ENCODE measurements at places on chromosomes 13 and 19.

DNA sequence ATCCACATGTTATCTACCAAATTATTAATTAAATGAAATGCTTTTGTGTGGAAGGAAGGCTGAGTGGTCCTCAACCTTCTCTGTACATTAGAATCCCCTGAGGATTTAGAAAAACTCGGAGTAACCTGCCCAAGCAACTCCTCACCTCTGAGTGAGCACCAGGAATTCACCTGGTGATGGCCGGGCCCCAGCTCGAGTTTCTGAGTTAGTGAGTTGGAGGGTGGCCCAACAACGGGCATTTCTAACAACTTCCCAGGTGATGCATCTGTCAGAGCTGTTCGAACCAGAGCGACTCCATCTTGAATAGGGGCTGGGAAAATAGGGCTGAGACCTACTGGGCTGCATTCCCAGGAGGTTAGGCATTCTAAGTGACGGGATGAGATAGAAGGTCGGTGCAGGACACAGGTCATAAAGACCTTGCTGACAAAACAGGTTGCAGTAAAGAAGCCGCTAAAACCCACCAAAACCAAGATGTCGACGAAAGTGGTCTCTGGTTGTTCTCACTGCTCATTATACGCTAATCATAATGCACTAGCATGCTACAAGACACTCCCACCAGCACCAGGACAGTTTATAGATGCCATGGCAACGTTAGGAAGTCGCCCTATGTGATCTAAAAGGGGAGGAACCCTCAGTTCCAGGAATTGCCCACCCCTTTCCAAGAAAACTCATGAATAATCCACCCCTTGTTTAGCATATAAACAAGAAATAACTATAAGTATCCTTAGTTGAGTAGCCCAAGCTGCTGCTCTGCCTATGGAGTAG is 44.2 kb upstream of the SHISA2 start:
- H3K4me1 ChIP-seq, result no peaks in the 10 kb centered on the region
- no peak overlapping the region for H3K4me3 ChIP-seq
- H3K27me3 ChIP-seq, result peaks cover 13% of the 10 kb centered on the region

GRCh38 chr19:34096020-34096915 is 76.0 kb upstream of the LSM14A start:
- H3K4me3 ChIP-seq, result no peak overlapping the region
- no peak for DNase-seq
- no peak overlapping the region for H3K27ac ChIP-seq
- H3K36me3 ChIP-seq, result no peaks in the 10 kb centered on the region

DNA sequence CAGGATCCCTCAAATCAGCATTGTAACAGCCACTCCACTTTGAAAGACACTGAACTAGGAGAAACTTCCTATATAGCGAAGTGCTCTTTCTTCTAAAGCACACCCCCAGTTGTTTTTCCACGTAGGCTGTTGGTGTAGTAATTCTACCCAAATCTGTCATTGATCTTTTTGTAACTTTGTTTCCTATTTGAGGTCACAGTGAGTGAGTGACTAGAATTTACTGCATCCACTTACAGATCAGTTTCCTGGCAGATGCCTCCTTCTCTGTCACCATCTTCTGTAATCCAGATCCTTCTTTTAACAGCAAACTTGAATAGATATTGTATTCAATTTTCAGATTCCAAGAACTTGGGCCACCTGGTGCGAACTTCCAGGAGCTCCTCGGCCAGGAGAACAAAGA is 15.3 kb downstream of the ZAR1L start:
- no peak overlapping the region for H3K27ac ChIP-seq
- peaks cover 11% of the 10 kb centered on the region for H3K27me3 ChIP-seq
- no peak overlapping the region for H3K4me3 ChIP-seq
- H3K4me1 ChIP-seq, result no peaks in the 10 kb centered on the region
- no peak for DNase-seq

GRCh38 chr19:28349604-28350003 is 863.3 kb downstream of the UQCRFS1 start:
- peaks cover 6% of the 10 kb centered on the region for H3K36me3 ChIP-seq
- H3K27me3 ChIP-seq, result peaks cover 2% of the 10 kb centered on the region
- no peak for DNase-seq
- H3K27ac ChIP-seq, result no peak overlapping the region

- no peak overlapping the region for H3K27ac ChIP-seq
- no peaks in the 10 kb centered on the region for H3K36me3 ChIP-seq
- no peaks in the 10 kb centered on the region for H3K4me1 ChIP-seq
- no peaks in the 10 kb centered on the region for H3K27me3 ChIP-seq
- H3K4me3 ChIP-seq, result no peak overlapping the region
Observed at GRCh38 chr19:4802711-4803110, 11.2 kb downstream of the FEM1A start.

GRCh38 chr13:103354171-103354570 is 288.0 kb upstream of the SLC10A2 start:
- H3K27me3 ChIP-seq, result no peaks in the 10 kb centered on the region
- no peak overlapping the region for H3K4me3 ChIP-seq
- no peaks in the 10 kb centered on the region for H3K4me1 ChIP-seq
- no peak overlapping the region for H3K27ac ChIP-seq
- no peak for DNase-seq
- H3K36me3 ChIP-seq, result peaks cover 5% of the 10 kb centered on the region

GRCh38 chr13:78596399-78596735 is 7.0 kb downstream of the POU4F1 start:
- no peak overlapping the region for H3K4me3 ChIP-seq
- H3K27ac ChIP-seq, result no peak overlapping the region
- peaks cover 5% of the 10 kb centered on the region for H3K4me1 ChIP-seq
- peaks cover 59% of the 10 kb centered on the region for H3K27me3 ChIP-seq

DNA sequence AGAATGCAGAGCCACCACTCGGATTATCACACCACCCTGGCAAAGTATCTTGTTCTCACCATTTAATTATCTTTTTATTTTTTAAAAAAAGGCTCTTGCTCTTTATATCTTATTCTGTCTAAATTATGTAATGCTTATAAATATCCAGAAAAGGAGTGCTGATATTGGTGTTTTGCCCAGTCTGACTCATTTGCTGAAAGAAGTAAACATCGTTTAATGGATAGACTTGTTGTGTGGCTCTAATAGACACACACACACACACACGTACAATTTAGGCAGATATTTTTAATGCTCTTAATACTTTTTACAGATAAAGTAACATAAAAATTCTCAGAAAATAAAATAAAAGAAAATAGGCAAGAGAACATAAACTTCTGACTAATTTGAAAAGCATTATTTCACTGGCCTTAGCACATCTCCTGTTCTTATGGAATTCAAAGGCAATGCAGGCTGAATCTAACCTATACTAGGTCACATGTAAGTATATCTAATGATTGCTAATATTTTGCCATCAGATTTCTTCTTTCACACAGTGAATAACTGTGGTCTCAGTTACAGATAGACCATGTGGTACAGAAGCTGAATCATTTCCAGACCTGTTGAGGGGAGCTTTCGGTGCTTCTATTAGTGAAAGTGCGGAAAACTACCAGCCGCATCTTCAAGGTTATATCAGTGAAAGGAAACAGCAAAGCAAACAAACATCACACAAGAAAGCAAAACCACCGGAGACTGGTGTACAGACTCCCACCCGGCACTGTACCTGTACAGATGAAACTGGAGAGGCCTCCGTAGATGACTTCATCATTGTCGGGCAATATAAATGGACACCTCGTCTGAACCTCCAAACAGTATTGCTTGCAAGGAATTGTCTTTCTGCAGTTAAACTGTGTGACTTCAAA is 642.1 kb upstream of the ARGLU1 start:
- H3K36me3 ChIP-seq, result no peaks in the 10 kb centered on the region
- H3K4me1 ChIP-seq, result no peaks in the 10 kb centered on the region
- H3K4me3 ChIP-seq, result no peak overlapping the region
- no peak overlapping the region for H3K27ac ChIP-seq
- DNase-seq, result no peak

DNA sequence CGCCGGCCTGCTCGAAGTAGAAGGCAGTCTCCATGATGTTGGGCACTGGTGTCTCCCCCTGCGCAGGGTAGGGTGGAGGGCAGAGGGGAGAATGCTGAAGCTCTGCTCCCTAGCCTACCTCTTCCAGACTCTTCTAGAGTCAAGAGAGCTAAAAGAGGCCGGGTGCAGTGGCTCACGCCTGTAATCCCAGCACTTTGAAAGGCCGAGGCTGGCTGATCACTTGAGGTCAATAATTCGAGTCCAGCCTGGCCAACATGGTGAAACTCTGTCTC is 10.2 kb downstream of the RSPH6A start:
- DNase-seq, result no peak
- H3K36me3 ChIP-seq, result no peaks in the 10 kb centered on the region
- H3K27me3 ChIP-seq, result peaks cover 15% of the 10 kb centered on the region
- peaks cover 8% of the 10 kb centered on the region for H3K4me1 ChIP-seq

DNA sequence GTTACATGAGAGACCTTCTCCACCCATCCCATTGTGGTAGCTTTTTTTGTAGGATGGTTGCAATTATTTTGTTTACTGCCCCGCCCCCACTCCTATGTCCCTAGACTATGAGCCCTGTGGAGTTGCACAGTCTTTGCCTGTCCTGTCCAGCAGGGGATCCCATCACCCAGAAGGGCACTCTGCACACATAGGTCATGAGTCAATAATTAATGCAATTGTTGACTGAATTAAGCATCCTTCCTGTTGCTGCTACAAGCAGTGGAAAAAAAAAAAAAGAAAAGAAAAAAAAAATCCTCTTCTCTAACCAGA is 14.2 kb downstream of the C19orf81 start:
- H3K4me3 ChIP-seq, result no peak overlapping the region
- H3K4me1 ChIP-seq, result peaks cover 2% of the 10 kb centered on the region
- H3K36me3 ChIP-seq, result peaks cover 1% of the 10 kb centered on the region
- H3K27me3 ChIP-seq, result peaks cover 23% of the 10 kb centered on the region
- DNase-seq, result no peak

DNA sequence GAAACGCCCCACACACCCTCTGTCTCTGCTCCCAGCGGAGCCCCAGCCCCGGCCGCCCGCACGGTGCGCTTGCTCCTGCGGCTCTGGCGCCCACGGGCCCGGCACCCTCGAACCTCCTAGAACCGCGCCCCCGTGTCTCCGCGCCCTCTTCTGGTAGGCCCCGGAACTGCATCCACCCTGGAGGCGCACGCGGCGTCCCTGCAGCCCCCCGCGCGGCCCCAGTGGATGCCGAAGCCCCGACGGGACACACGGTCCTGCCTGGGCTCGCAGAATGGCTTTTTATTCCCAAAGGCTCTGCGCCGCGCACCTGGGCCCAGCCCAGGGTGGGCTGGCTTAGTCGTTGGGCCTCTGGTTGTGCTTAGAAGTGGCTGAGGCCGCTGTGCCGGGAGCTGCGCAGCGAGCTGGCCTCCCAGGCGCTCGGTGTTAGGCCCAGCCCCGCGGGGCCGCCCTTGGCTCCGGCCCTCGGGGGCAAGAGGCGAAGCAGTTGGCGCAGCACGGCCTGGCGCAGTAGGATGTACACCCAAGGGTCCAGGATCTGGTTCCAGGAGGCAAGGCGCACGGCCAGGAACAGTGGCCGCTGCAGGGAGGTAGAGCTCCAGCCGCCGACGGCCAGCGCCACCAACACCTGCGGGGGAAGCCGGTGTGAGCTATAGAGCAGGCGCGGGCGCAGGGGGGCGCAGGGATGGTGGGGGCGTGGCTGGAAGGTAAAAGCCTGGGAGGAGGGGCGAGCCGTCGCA is 2.8 kb downstream of the PTGER1 start:
- H3K4me1 ChIP-seq, result peaks cover 24% of the 10 kb centered on the region
- H3K4me3 ChIP-seq, result peak overlapping the region; percentile 39
- H3K27me3 ChIP-seq, result peaks cover 14% of the 10 kb centered on the region

GRCh38 chr13:34879851-34880250 is 62.2 kb upstream of the NBEA start:
- H3K4me1 ChIP-seq, result no peaks in the 10 kb centered on the region
- no peaks in the 10 kb centered on the region for H3K36me3 ChIP-seq
- no peak overlapping the region for H3K4me3 ChIP-seq
- no peak for DNase-seq
- H3K27ac ChIP-seq, result no peak overlapping the region

DNA sequence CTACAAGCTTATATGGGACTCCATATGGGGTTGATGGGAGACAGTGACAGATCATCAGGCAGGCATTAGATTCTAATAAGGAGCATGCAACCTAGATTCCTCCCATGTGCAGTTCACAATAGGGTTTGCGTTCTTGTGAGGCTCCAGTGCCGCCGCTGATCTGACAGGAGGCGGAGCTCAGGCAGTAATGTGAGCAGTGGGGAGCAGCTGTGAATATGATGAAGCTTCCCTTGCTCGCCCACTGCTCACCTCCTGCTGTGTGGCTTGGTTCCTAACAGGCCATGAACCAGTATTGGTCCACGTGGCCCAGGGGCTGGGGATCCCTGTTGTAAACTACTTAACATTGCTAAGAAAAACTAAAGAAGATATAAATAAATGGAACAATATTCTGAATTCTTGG is 378.4 kb downstream of the KCNRG start:
- H3K4me1 ChIP-seq, result peaks cover 4% of the 10 kb centered on the region
- H3K4me3 ChIP-seq, result no peak overlapping the region
- no peaks in the 10 kb centered on the region for H3K36me3 ChIP-seq
- DNase-seq, result no peak
- no peak overlapping the region for H3K27ac ChIP-seq
- H3K27me3 ChIP-seq, result no peaks in the 10 kb centered on the region

DNA sequence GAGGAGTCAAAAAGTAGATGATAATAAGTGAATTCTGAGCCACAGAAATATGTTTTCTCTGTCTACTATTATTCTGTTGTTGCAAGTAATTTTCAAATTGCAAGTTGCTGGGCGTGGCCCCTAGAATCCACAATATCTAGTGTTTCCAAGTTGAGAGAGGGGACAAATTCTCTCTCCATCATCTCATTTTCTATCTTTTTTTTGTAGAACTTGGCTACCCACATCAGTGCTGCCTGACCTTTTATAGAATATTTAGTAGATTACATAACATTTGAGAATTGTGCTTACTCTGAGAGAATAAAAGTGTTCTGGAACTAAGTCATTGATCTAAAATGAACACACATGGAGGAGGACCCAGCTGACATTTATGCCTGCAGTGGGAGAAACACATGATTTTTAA is 110.9 kb upstream of the CSNK1A1L start:
- no peak overlapping the region for H3K4me3 ChIP-seq
- H3K4me1 ChIP-seq, result no peaks in the 10 kb centered on the region

DNA sequence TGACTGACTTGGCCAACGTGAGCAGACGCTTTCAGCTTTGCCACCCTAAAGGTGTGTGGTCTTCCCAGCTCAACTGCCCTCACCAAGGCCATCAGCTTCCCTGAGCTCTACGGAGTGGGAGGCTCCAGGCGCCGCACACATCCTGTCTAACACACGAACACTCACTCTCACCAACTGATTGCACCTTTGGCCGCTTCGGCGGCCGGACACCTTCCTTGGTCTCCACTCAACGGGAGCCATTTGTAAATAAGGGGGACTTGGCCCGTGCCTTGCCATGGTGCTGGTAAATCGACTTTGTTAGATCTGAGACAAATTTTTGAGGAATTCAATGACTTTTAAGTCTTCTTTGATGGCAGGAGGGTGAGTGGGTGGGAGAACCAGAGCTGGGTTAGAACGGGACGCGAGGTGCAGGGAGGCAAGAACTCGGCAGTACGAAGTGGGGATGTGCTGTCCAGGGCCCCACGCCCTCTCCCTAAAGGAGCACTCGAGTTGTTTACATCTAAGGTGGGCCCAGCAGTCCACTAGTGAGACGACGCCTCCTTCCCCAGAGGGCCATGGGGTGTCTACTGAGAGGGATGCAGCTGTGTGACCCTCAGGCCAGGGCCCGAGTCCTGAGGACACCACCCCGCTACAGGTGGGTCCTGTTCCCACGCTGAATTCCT is 4.4 kb downstream of the C13orf46 start:
- no peaks in the 10 kb centered on the region for H3K27me3 ChIP-seq
- peak; percentile 54 for DNase-seq
- no peak overlapping the region for H3K4me3 ChIP-seq
- no peaks in the 10 kb centered on the region for H3K4me1 ChIP-seq
- no peaks in the 10 kb centered on the region for H3K36me3 ChIP-seq
- no peak overlapping the region for H3K27ac ChIP-seq

Data from natural killer cell treated with Interleukin-12 subunit alpha and Interleukin-12 subunit beta and Interleukin-15 and Interleukin-18, amount 100 ng/mL, for 72 hours (primary cell).